ENCODE measurements at places on chromosomes 5 and 9.

GRCh38 chr9:20284601-20285289 is 337.6 kb downstream of the MLLT3 start:
- DNase-seq = no peak

DNA sequence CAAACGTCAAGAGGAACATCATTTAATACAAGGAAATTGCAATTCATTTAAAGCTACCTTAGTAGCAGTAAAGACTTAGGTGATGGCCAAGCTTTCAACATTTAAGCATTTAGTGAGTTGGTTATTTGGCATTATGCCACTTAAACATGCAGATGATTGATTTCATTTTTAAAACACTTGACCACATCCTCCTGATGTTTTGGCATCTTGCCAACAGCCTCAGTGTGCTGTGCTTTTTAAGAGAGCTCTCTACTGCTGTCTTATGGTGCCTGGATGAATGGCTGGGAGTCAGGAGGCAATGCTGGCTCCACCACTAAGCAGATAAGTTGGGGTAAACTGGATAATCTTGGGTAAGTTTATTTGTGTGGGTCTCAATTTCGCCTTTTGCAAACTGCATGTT is 364.5 kb downstream of the MAN2A1 start:
- DNase-seq = peak; percentile 40

- DNase-seq = no peak
Measured at GRCh38 chr9:123157221-123157620, 111.2 kb downstream of the STRBP start.

DNA sequence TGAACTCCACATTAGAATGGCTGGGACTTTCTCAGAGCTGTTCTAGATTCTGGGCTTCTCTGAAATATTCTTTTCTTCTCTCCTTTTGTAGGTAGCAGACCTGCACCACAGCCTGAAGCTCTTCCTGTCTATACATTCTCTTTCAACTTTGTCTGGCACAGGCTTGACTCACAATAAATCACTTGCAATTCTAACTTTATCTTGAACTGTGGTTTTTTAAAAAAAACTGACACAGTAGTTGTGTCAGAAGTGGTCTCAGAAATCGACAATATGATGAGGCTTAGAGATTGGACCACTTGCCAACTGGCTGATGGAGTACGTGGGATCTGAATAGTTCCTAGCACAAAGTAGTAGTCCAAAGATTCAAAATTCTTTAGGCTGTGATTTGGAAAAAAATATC is 24.1 kb upstream of the CDH9 start:
- no peak for DNase-seq

DNA sequence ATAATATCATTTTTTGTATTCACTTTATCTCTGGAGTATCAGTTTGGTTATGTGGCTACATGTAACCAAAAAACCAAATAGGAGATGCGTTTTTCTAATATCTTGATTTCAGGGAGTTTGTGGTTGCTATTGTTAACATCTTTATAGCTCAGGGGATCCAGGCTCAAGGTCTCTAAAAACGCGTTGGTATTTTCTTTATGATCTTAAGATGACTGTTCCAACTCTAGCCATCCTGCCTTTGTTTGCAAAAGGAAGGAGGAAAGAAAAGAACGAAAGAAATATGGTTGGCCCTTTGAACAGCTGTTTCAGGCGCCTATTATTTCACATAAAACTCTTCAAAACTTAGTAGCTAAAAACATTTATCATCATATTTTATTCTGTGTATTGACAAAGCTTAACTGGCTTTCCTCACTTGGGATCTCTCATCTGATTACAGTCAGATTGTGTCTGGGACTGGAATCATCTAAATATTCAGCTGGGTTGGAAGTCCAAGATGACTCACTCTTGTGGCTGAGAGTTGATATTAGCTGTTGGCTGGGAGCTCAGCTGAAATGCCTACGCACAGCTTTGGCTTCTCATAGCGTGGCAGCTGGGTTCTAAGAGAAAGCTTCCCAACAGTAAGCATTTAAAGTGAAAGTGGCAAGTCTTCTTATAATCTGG is 60.1 kb downstream of the FAM174A start:
- no peak for DNase-seq

- DNase-seq = no peak
Measured at GRCh38 chr5:151770383-151771258, 1.1 kb upstream of the G3BP1 start.

GRCh38 chr9:72996114-72996513 is 43.3 kb upstream of the ALDH1A1 start:
- DNase-seq = no peak

DNA sequence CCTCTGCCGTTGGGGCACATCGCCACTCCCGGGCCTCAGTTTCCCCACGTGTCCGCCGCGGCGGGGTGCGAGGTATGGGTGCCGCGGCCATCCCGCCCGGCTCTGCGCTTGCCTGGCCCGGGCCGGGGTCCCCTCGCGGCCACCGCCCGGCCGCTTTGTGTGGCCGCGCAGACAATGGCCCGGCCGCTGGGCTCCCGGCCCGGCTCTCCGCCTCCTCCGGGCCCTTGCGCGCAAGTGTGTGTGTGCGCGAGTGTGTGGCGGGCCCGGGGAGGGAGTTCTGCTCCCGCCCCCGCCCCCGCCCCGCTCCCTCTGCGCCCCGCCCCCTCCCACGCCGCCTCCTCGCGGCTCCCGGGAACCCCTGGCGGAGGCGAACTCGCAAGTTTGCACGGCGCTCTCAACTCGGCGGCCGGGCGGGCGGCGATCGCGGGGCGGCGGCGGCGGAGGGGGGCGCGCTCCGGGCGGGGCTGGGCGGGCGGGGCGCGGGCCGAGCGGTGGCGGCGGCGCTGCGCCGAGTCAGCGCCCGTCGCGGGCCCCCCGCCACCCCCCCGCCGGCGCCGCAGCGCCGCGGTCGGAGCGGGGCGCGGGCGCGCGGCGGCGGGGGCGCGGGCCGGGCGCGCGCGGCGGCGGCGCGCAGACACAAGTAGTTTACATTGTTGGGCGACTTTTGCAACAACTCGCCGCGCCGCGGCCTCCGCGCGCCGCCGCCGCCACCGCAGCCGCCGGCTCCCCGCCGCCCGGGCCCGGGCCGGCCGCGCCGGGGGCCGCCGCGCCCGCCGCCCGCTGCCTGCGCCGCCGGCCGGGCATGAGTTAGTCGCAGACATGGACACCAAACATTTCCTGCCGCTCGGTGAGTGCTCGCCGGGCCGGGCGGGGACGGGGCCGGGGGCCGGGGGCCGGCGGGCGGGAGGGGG is at the start of gene RXRA:
Gene RXRA (plus strand): TSS at position 643 of the 911 bp plus-strand sequence. CDS start 177 bp downstream, at position 820.
- no peak for DNase-seq

DNA sequence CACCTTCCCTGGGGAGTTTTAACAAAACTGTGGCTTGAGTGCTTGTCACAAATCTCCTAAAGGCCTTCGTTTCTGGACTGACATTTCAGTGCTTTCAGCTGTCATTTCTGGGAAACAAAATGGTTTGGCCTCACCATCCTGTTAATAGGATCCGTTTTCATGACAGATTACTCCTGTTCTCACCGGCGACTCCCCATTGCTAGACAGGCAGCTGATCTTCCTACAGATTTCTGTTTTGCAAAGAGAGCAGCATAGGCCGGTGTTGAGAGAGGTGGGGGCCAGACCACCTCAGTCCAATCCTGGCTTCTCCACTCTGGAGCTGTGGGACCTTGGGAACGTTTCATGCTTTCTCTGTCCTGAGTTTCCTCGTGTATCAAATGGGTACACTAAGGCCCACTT is 75.5 kb upstream of the OTULINL start:
- DNase-seq = no peak
